GM23338 (cell line): ENCODE measurements at places on chromosomes 3 and 15. TPM values are rescaled to one million over a fixed set of nuclear protein-coding genes. Genes with fewer than 3 reads are reported as not detected.

Gene SNRPN
- total RNA-seq = 966 TPM in 2 replicates

Gene CGNL1
- total RNA-seq = 57.8 and 58.0 TPM in 2 replicates

Gene NRROS
- total RNA-seq = 5.9 and 8.5 TPM in 2 replicates

Gene NDUFB5
- 65.4 and 74.9 TPM in 2 replicates for total RNA-seq

Gene SKOR1
- 0.17 and 0.19 TPM in 2 replicates for total RNA-seq

Gene YEATS2
- total RNA-seq = 45.9 and 72.8 TPM in 2 replicates

DNA sequence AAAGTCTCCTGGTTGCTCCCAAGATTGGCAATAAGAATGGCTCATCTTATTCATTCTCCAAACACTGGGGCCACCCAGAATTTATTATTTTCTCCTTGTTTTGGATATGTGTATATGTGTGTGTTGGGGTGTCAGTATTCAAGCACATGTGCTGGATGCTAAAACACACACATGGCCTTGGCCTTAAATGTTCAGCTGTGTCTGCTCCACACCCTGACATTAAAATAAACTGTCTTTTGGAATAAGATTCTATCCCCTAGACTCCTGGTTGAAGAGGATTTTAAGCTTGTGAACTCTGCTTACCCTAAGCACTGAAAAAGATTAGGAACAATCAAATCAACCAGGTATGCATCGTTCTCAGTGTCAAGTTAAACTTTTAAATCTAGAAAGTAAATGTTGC lies 382.9 kb upstream of the MCTP2 start:
- H3K27ac ChIP-seq = no peak overlapping the region
- DNase-seq = no peak
- H3K4me3 ChIP-seq = no peak overlapping the region

DNA sequence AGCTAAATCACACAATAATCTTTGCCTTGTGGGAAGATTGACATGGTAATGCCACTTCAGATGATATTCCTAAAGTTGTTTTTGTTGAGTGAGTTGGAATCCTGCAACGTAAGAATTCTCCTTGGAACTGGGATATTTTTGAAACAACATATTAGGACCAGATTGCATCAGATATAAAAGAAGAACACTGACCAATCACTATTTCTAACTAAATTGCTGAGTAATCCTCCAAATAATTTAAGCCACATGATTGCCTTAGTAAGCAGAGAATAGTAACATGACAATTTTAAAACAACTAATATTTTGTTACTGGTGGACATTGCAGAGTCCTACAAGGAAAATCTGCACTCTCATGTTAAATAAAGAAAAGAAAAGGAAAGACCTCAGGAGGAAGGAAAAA lies 353.9 kb upstream of the LMCD1 start:
- H3K27me3 ChIP-seq = no peaks in the 10 kb centered on the region
- no peak for DNase-seq
- no peaks in the 10 kb centered on the region for H3K36me3 ChIP-seq
- no peak overlapping the region for H3K27ac ChIP-seq
- H3K4me1 ChIP-seq = no peaks in the 10 kb centered on the region
- no peak overlapping the region for H3K4me3 ChIP-seq

- no peak overlapping the region for H3K4me3 ChIP-seq
- no peaks in the 10 kb centered on the region for H3K27me3 ChIP-seq
- H3K27ac ChIP-seq = no peak overlapping the region
- no peaks in the 10 kb centered on the region for H3K36me3 ChIP-seq
- no peak for DNase-seq
- no peaks in the 10 kb centered on the region for H3K4me1 ChIP-seq
These were observed 292.0 kb upstream of the SLCO3A1 start for GRCh38 chr15:91561371-91562100.

- no peak overlapping the region for H3K27ac ChIP-seq
- no peak overlapping the region for H3K4me3 ChIP-seq
- DNase-seq = no peak
- H3K36me3 ChIP-seq = no peaks in the 10 kb centered on the region
These were observed 191.7 kb upstream of the NAALADL2 start for GRCh38 chr3:174667386-174667785.

GRCh38 chr3:57163751-57164150 lies 1.4 kb downstream of the IL17RD start:
- peak overlapping the region; percentile 87 for H3K4me3 ChIP-seq
- peaks cover 61% of the 10 kb centered on the region for H3K4me1 ChIP-seq
- no peak overlapping the region for H3K27ac ChIP-seq

GRCh38 chr3:52036222-52036694 lies 20.1 kb downstream of the DUSP7 start:
- no peaks in the 10 kb centered on the region for H3K27me3 ChIP-seq
- no peaks in the 10 kb centered on the region for H3K4me1 ChIP-seq
- no peaks in the 10 kb centered on the region for H3K36me3 ChIP-seq
- H3K4me3 ChIP-seq = no peak overlapping the region

DNA sequence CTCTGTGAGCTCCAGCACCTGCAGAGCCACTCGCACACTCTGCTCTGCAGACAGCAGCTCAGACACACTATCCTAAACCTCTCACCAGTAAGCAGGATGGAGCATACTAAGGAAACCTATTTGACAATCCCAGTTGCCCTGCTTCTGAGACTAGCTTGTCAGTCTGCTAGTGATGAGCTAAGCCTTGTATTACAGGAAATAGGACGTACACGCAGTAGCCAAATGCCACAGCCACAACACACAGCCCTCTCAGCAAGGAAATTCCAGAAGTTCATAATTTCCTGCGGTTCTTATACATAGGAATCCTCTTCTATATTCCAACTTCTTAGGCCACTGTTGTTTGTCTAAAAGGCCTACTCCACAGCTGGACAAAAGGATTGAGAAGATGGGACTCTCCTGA lies 74.5 kb downstream of the MYLK start:
- H3K4me3 ChIP-seq = no peak overlapping the region
- no peaks in the 10 kb centered on the region for H3K36me3 ChIP-seq
- H3K27me3 ChIP-seq = no peaks in the 10 kb centered on the region
- DNase-seq = no peak

- DNase-seq = peak; percentile 78
- peak within 1 kb of the TSS; percentile 72 for H3K4me3 ChIP-seq
- no peak within 1 kb of the TSS for H3K27ac ChIP-seq
- H3K36me3 ChIP-seq = no peaks in the 10 kb centered on the region
- H3K4me1 ChIP-seq = peaks cover 11% of the 10 kb centered on the region; the same call in 1 of the 2 replicates
These were observed at the start of gene CTXND1 for GRCh38 chr15:80252121-80252518. TSS of gene CTXND1 (minus strand) at chr15:80252213. CDS start at chr15:80201949, 50,264 bp downstream.

DNA sequence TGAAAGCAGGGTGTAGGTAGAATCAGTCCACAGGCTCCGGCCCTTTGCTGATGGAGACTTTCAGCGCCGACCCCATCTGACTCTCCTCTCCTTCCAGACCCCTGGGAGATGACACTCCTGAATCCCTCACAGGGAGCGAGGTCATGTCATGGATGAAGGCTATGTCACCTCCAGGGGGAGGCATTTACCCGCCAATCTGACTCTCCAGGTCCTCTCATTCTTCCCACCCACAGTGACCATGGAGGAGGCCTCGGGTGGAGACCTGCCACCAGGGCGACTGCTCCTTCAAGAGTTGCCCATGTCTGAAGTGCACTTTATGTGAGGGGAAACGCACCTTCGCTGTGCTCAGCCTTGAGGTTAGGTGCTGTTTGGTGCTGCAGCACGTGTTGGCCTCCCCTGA lies 112.7 kb downstream of the KLF13 start:
- no peak overlapping the region for H3K4me3 ChIP-seq
- H3K27me3 ChIP-seq = peaks cover 26% of the 10 kb centered on the region
- peak; percentile 66 for DNase-seq
- H3K4me1 ChIP-seq = peaks cover 10% of the 10 kb centered on the region
- no peak overlapping the region for H3K27ac ChIP-seq
- no peaks in the 10 kb centered on the region for H3K36me3 ChIP-seq

DNA sequence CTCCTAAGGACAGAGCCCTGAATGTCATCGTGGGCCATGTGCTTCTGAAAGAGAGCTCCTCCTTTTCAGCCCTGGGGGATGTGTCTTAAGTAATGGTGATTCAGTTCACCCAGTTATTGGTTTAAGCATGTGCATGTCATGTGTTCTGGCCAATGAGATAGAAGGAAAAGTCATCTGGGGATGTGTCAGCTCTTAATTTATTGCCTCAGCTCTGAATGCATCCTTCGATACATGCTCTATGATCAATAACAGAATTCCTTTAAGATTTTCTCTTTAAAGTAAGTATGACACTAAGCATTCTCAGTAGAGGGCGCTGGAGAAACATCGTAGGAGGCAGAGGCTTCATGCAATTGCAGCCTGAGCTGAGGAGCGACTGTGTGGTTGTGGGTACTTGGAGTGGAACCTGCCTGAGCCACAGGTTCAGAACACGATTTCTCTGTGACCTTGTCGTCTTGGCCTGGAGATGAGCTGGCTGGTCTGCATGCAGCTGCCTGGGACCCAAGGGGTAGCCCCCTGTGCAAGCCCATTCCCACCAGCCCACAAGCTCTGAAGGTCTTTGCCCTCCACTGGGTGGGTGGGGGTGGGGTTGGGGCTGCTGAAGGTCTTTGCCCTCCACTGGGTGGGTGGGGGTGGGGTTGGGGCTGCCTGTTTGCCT lies 69.5 kb downstream of the C3orf38 start:
- no peak overlapping the region for H3K4me3 ChIP-seq
- H3K36me3 ChIP-seq = no peaks in the 10 kb centered on the region
- no peaks in the 10 kb centered on the region for H3K27me3 ChIP-seq
- no peak overlapping the region for H3K27ac ChIP-seq
- H3K4me1 ChIP-seq = no peaks in the 10 kb centered on the region

DNA sequence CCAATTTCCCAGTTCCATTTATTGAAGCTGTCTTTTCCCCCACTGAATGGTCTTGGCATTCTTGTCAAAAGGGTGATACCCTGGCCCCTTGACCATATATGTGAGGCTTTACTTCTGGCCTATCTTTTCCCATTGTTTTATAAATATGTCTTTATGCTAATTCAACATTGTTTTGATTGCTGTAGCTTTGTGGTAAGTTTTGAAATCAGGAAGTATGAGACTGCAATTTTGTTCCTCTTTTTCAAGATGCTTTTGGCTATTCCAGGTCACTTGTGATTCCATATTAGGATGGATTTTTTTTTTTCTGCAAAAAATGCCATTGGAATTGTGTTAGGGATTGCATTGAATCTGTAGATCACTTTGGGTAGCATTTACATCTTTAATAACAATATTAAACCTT lies 141.2 kb upstream of the MANF start:
- no peaks in the 10 kb centered on the region for H3K27me3 ChIP-seq
- no peaks in the 10 kb centered on the region for H3K4me1 ChIP-seq
- 0 out of 2 replicates have a peak, but pooled peaks cover 11% of the 10 kb centered on the region for H3K36me3 ChIP-seq
- no peak overlapping the region for H3K4me3 ChIP-seq
- H3K27ac ChIP-seq = no peak overlapping the region

DNA sequence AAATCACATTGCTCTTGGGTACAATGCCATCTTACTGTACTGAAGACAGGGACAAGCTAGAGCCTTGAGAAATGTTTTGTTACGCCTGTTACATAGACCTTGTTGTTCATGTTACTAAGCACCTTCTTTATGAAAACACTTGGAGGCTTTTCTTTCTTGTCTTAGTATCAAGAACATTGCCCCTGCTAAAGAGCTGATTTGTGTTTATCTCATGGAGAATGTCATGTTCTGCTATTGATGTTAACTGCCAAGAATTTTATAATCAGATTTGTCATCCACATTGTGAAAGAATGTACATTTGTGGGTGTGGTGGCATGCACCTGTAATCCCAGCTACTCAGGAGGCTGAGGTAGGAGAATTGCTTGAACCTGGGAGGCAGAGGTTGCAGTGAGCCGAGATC lies 431.3 kb upstream of the MDFIC2 start:
- H3K4me3 ChIP-seq = no peak overlapping the region
- DNase-seq = no peak
- H3K27ac ChIP-seq = no peak overlapping the region

DNA sequence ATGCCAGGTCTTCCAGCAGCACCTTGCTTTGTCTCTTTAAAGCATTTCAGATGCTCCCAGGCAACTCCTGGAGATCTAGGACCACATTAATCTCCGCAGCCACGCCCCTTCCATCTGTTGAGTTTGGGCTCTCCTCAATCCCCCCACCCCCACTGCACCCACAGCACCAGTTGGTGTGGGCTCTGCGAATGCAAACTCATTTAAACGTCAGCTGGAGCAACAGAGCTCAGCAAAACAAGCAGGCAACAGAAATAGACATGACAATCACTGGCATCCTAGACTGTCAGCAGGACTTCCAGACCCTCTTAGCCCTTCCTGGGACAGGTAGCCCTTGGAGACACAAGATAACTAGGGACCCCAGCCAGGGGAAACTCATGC lies 106.9 kb downstream of the LSM3 start:
- H3K36me3 ChIP-seq = no peaks in the 10 kb centered on the region
- no peak overlapping the region for H3K4me3 ChIP-seq
- H3K27ac ChIP-seq = no peak overlapping the region
- H3K27me3 ChIP-seq = no peaks in the 10 kb centered on the region
- no peak for DNase-seq
